ENCODE measurements at places on chromosomes 12 and 14.

GRCh38 chr12:105091476-105092206, 7.4 kb upstream of the ALDH1L2 start:
- DNase-seq: no peak

DNA sequence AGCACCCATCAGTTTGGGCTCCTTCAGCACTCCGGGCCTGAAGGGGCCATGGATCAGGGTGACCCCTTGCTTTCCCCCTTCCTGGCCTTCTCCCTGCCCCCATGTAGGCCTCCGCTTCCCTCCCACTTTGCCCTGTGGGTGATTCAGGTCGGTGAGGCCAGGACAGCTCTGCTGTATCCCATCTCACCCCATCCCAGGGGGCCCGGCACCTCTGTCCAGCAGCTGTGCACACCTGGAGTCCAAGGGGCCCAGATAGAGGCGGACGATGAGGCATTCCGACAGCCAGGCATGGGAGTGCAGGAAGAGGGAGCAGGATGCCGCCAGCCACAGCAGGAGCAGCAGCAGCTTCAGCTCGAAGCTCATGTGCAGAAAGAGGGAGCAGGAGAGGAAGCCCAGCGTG, 11.4 kb downstream of the LTB4R start:
- DNase-seq: no peak

DNA sequence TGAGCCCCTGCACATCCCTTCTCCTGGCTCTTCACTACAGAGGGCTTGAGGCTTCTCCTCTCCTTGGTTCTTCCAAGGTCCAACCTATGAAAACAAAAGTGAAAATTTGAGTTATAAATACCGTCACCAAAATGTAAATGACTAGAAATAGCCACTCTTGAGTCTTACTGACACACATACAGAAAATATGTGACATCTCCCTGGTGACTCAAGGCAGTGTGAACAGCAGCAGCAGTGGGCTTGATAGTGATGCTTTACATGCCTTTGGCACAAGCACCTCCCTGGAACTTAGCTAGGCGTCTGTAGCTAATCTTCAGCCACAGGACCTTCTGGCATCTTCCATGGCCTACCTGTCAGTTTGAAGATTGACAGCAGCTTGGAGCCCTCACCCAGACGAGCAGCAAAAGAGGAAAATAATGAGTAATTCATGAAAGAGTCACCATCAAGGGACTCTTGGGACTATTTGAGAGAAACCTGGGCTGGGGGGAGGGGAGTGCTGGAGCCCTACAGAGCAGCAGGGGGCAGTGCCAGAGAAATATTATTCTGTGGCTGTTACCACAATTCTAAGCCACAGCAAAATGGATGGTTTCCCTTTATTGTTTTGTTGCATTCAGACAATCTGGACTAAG, 158.0 kb downstream of the KCNK10 start:
- DNase-seq: no peak

- no peak for DNase-seq
Measured at GRCh38 chr12:77537663-77538062, 293.0 kb upstream of the NAV3 start.

DNA sequence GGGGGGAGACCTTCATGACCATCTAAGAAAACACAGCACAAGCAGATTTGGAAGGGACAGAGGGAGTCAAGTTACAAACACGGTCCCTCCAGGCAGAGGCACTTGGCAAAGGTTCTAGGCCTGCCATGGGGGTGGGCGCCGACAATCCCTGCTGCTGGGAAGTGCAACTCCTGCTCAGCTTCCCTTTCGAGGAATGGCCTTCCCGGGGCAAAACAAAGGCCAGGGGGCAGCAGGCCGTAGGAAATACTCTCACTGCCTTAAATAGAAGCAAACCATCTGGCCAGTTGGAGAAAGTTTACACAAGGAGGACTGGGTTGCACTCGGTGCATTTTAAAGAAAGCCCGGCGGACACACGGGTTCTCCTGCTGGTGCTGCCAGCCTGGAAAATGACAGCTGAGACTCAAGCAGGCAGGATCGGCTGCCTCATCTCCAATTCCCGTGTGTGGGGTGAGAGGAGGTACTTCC, 65.8 kb downstream of the ITPK1 start:
- DNase-seq: no peak

DNA sequence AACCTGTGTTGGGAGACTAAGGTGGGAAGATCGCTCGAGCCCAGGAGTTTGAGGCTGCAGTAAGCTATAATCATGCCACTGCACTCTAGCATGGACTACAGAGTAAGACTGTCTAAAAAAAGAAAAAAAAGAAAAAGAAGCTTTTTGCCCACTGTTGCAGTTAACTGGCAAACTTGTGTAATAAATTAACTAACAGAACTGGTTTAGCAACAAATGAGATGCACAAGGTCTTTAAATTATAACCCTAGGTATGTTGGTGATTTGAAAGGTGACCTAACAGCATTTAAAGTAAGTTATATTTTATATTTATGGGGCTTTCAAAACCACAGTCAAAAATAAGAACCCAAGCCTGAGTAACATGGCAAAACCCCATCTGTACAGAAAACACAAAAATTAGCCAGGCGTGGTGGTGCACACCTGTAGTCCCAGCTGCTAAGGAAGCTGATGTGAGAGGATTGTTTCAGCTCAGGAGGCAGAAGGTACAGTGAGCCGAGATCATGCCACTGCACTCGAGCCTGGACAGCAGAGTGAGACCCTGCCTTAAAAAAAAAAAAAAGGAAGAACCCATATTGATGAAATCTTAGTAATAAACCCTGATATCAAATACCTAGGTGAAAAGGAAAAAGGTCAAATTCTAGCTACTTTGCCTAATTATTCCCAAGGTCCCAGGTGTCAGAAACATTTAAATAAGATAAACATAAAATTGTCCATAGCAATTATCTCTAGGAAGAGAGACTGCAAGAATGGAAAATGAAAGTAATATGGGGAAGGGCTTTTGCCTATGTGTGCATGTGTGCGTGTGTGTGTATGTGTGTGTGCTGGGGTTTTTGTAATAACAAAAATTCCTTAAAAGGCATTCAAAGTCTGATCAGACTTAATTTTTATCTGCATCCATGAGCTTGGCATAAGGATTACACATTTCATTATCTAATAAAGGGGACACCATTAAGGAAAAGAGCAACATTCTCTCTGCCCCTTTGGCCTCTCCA, 15.4 kb downstream of the SYNE2 start:
- no peak for DNase-seq

- DNase-seq: no peak
Measured at GRCh38 chr14:38743966-38744584, 359.0 kb downstream of the SEC23A start.

- DNase-seq: no peak
Measured at GRCh38 chr12:41121374-41121773, 66.7 kb upstream of the PDZRN4 start.

DNA sequence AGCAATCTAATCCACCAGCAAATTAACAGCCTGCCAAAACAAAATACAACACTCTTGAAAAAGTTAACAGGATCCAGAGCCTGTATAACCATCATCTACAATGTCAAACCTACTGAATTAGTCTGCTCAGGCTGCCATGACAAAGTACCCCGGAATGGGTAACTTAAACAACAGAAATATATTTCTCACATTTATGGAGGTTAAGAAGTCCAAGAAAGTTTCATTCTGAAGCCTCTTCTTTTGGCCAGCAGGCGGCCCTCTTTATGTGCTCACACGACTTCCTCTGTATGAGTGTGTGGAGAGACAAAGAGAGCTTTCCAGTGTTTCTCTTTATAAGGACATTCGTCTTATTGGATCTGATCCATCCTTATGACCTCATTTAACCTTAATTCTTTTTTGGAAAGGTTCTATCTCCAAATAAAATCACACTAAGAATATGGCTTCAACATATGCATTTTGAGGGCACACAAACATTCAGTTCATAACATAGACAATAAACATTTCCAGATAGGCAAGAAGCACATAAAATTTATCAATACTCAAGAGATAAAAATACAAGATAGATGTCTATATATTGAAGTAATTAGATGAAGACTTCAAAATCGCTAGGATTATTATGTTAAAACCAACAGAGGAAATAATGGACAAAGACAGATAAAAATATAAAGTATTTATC, 5.9 kb upstream of the RERG start:
- DNase-seq: no peak

DNA sequence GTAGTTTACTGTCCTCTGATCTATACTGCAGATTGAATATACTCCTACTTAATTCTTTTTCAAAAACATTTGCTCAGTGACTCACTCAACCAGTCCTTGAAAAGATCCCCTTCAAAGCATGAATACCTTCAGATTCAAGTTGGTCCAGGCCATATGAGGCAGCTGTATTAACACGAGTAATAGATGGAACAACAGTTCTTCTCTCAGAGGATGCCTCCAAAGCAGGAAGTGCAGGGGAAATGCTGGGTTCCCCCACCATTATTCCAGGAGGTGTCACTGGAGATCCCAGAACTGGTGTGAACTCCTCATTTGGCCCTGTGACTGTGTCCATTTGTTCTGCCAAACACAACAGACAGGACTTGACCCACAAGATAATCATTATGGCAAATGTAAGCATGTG, 20.6 kb downstream of the ARMH4 start:
- no peak for DNase-seq

DNA sequence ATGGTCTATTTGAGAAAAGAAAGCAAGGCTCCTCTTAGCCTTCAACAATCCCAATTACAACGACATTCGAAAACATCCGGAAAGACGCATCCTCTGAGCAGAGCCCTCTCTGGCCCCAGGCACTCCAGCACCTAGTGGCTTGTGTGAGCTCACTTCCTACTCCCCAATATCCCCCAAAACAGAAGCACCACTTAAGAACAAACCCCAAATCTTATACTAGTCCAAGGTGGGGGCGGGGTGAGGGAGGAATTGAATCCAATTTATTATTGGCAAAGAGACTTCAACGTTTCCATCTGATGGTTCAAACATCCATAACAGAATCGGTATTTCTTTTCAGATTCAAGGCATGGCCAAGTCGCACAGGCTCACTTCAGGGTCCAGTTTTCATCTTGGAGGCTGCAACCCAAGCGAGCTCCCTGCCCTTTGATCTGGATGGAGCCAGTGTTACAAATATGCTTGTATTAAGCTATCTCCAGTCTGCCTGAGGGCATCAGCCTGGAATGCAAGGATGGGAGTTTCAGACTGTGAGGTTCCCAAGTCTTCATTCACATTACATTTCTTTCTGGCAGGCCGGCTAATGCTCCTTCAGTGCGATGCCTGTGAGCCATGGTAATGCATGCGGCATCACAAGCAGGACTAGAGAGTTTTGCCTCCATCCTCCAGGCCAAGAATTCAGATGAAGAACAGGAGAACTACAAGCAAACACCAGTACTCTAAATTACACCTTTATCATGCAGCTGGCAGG, 132.5 kb upstream of the FOXN3 start:
- no peak for DNase-seq

- no peak for DNase-seq
Measured at GRCh38 chr12:75969768-75970167, 61.8 kb downstream of the PHLDA1 start.

DNA sequence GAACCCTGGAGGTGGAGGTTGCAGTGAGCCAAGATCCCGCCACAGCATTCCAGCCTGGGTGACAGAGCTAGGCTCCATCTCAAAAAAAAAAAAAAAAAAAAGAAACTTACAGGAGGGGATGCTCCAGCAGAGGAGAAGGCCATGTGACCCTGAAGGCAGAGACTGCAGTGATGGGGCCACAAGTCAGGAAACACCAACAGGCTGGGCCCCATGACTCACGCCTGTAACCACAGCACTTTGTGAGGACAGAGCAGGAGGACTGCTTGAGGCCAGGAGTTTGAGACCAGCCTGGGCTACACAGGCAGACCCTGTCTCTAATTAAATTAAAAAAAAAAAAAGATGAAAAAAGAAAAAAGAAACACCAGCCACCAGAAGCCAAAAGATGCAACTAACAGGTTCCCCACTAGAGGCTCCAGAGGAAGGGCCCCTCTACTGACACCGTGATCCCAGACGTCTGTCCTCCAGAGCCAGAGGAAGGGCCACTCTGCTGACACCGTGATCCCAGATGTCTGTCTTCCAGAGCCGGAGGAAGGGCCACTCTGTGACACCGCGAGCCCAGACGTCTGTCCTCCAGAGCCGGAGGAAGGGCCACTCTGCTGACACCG, 9.1 kb upstream of the GLT1D1 start:
- DNase-seq: no peak

GRCh38 chr12:120700886-120701285, 9.4 kb upstream of the UNC119B start:
- no peak for DNase-seq

GRCh38 chr12:43988838-43989560, 153.1 kb downstream of the TMEM117 start:
- no peak for DNase-seq

- no peak for DNase-seq
Measured at GRCh38 chr12:6778217-6778573, 5.9 kb downstream of the LAG3 start.
